ENCODE measurements at places on chromosomes 11 and 22.

- DNase-seq = no peak
These were observed 409.4 kb upstream of the B3GAT1 start for GRCh38 chr11:134821422-134821821.

- DNase-seq = no peak
These were observed 19.6 kb downstream of the RNF121 start for GRCh38 chr11:71948314-71949027.

DNA sequence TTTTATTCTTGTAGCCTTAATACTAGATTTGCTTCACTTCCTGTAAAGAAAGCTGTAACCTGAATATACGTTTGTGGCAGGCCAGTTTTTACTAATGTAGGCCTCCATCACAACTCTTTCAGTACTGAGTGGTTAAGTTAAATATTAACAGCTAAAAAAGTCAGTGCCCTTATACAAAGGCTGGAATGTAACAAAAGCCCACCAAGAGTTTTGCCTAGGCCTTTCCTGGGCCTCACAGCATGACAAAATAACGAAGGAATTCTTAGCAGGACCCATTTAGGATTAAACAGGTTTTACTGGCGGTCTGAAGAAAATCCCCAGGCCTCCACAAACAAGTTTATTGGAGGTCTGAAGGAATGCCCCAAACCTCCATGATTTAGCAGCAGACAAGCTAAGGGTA is 43.7 kb downstream of the PIWIL3 start:
- no peak for DNase-seq

- DNase-seq = no peak
These were observed 14.1 kb upstream of the HTR3A start for GRCh38 chr11:113960702-113961330.

DNA sequence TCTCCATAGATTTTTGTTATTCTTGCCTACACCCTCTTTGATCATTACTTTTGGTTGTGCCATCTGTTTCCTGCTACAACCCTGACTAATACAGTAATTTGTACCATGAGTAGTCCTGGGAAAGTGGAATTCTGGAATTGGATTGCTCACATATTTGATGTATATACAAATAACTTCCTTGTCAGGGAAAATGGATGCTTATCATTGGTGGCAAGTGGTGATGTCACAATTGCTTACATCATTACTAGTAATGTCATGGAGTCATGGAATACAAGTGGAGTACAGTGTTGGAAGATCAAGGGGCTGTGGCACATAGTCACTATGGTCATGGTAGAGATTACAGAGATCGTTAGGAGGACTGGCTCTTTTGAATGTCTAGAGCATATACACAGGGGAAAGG is 24.4 kb downstream of the AASDHPPT start:
- DNase-seq = peak; percentile 22

DNA sequence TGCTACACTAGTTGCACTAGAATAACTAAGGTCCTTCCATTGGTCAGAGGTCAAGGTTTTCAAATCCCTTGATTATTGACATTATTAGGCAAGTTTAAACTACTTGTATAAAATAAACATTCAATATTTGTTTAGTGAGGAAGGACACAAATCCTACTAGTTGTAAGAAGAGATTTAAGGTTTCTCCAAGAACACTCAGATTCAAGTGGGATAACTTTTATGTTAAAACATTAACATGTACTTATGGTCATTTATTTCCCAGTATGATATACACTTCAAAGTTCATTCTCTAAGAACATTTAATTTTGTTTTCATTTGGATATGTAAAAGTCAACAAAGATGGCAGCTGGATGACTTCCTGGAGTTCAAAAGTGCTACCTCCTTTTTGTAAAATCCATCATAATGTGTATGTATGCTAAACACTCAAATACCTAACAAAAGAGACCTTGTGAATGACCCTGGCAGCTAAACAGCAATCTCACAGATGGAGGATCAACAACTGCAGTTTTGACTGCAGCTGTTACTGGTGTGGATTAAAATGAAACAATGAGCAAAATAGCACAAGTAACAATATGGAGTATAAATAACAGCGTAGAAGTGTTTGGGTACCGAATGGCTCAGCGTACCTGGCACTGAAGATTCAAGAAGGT is 1.5 kb downstream of the CCDC90B start:
- DNase-seq = peak; percentile 15

GRCh38 chr11:1041471-1041870 is 5.0 kb upstream of the MUC6 start:
- no peak for DNase-seq

DNA sequence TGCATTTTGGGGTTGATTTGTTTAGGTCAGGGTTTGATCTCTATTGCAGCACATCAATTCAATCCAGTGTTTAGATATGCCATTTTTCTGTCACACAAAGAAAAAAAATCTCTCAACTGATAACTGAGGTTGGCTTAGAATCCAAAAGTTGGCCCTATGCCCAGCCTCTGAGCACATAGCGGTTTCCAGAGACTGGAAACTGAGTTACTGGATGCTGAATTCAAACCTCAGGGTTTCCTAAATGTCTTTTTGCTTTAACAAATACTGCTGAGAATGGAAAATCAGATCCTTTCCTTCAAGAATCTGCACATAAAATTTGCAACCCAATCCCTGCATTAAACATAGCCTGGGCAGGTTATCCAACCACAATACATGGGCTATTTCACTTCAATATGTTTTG is 4.0 kb downstream of the P4HA3 start:
- peak; percentile 63 for DNase-seq

DNA sequence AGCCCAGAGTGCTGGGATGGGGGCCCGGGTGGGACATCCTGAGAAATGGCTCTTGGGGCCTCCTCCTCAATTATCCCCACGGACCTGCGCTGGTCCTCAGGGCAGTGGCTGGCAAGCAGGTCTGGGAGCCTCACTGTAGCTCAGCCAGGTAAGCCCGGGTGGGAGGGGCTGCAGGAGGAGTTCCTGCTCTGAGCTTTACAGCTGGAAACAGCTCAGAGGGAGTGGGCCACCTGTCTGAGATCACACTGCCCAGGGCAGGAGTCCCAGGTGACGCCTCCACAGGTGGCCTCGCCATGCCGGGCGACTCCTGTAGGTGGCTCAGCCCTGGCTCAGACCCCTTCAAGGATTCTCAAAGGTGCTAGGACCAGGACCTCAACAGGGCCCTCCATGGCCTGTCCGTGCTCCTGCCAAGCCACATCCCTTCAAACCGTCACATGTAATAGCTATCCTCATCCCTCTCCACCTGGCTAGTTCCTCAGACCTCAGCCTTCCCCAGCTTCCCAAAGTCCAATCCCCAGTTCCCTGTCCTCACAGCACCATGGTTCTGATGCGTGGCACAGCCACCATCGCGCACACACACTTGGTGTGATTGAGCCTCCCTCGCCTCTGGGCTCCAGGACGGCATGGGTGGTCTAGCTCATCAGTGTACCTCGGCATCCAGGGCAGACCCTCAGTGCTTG is 3.6 kb upstream of the TSSK2 start:
- DNase-seq = no peak

DNA sequence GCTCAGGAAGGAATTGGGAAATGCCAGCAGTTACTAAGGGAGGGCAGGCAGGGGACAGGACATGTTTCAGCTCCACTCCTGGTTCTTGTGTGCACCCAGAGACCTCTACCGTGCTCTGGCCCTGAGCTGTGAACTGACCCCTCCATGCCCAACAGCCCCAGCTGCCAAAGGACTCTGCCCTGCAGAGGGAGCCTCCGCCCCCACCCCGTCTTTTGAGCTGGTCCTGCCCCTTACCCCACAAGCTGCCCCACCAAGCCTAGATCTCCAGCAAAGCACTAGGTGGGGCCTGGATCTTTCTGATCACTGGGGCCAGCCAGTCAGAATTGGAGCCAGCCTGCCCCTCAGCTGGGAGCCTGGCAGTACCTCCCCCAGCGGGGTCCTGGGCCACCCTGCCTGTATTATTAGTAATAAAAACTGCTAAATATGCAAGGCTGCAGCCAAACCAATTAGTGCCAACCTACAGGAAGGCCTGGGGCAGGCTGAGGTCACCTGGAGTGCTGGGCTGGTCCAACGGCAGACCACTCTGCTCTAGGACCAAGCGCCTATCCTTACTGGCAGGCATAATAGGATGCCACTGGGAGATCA is 23.9 kb upstream of the DRICH1 start:
- DNase-seq = no peak

DNA sequence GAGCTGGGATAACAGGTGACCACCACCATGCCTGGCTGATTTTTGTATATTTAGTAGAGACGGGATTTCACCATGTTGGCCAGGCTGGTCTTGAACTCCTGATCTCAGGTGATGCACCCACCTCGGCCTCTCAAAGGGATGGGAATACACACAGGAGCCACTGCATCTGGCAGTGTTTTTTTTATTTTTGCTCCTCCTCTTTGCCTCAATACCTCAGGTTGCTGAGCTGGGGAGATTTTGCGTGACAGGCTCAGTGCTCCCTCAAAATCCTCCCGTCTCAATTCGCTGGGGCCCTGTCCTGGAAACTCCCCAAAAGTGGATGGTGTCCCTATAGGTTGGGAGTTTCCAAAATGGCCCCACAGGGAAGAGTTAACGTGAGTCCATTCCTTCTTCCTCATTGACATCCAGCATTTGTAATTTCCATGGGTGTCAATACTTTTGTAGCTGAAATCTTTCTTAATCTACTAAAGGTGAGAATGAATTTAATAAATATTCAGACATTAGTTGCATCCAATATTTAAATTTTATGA is 71.8 kb downstream of the GGTLC2 start:
- DNase-seq = no peak
